ENCODE measurements at places on chromosomes 6 and 20.

- DNase-seq: no peak
Measured at GRCh38 chr6:143038833-143039232, 21.9 kb upstream of the AIG1 start.

DNA sequence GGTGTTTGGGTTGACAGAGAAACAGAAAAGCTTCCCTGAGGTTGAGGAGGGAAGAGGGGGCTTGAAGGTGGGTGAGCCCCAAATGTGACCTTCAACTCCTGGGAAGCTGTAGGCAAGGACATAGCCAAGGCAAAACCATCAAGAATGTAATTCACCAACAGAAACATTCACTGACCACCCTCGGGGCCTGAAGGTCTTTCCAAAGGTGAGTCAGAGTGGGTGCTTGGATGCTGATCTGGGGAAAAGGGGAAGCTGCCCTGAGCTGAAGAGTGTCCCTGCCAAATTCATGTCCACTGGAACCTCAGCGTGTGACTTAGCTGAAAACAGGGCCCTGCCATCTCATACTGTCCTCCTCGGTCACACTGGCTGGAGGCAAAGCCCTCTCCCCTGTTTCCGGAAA is 234.2 kb upstream of the SULF2 start:
- DNase-seq: no peak

DNA sequence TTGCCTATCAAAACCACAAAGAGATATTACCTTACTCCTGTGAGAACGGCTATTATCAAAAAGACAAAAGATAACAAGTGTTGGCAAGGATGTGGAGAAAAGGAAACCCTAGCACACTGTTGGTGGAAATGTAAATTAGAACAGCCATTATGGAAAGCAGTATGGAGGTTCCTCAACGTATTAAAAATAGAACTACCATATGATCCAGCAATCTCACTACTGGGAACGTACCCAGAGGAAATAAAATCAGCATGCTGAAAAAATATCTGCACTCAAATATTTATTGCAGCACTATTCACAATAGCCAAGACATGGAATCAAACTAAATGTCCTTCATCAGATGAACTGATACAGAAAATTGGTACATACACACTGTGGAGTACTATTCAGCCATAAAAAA is 149.4 kb upstream of the MLN start:
- DNase-seq: no peak

- DNase-seq: no peak
Measured at GRCh38 chr20:57190536-57191264, 75.7 kb downstream of the BMP7 start.

DNA sequence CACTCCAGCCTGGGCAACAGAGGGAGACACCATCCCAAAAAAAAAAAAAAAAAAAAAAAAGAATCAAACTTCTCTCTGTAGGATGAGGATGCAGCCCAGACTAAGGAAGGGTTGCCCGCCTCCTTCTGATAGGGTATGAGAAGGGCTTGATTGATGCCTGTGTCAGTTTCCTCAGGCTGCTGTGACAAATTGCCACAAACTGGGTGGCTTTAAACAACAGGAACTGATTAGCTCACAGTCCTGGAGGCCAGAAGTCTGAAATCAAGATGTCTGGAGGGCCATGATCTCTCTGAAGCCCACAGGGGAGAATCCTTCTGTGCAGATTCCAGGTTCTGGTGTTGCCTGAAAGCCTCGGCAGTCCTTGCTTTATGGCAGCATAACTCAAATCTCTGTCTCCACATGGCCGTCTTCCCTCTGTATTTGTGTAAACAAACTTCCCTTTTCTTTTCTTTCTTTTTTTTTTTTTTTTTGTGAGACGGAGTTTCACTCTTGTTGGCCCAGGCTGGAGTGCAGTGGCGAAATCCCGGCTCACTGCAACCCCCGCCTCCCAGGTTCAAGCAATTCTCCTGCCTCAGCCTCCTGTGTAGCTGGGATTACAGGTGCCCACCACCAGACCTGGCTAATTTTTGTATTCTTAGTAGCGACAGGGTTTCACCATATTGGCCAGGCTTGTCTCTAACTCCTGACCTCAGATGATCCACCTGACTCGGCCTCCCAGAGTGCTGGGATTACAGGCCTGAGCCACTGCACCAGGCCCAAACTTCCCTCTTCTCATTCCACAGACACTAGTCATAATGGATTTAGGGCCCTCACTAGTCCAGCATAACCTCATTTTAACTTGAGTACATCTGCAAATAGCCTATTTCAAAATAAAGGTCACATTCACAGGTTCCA is 11.2 kb upstream of the CDK19 start:
- DNase-seq: no peak

DNA sequence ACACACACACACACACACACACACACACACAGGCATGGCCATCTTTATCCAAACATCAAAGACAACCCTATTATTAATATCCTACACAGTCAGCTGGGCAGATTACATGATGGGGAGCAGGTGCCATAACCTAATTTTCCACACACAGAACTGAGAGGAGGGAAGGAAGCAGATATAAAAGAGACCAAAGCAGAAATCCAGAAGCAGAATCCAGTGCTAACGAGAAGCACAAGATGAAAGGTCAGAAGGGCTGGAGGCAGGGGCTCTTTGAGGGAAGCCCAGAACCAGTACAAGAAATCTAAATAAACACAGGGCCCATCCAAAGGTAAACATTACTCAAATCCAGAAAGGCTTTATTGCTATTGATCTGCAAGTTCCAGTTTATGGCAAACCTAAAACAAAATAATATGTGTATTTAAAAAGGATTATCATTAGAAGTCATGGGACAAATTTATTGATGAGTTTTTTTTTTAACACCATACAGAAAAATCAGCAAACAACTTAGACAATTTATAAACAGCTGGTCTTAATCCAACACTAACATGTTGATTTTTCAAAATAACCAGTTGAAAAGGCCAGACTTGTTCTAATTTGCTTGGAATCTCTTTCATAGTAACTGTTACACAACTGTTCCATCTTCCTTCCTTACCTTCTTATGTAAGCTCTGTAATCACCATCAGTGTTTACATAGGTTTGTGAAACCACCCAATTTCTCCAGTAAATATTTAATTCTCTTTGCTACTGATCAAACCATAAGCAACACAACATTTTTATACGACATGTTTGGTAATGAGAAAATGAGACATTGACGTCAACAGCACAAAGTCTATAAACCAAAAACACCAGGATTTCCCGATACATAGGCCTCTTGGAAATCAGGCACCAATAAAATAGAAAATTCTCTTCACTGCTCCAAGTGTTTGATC is 34.2 kb downstream of the SLC23A2 start:
- no peak for DNase-seq

- DNase-seq: no peak
Measured at GRCh38 chr6:84348801-84349200, 121.4 kb upstream of the CEP162 start.

DNA sequence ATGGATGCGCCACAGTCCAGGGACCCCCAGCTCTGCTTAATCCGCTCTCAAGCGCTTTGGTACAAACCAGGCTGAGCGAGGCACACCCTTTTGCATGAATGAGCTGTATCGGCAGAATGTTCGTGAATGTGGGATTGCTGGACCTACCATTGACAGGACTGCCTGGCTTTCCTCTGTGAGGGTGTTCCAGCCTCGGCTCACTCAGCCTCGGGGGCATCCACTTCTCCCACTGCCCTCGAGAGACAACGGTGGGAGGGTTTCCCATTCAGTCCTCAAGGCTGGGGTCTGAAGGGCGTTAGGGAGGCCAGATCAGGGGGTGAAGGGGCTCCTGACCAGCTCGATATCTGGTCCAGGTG is 17.4 kb downstream of the MDFI start:
- no peak for DNase-seq

GRCh38 chr6:57158658-57159057 is 13.5 kb upstream of the BAG2 start:
- no peak for DNase-seq

Data from ecto neural progenitor cell (in vitro differentiated cells).